ENCODE measurements at places on chromosomes 7 and 10. TPM values are rescaled to one million over a fixed set of nuclear protein-coding genes. Genes with fewer than 3 reads are reported as not detected.

Gene FXYD4
- total RNA-seq, result not detected

Gene C7orf33
- not detected for total RNA-seq

Gene CTBP2
- total RNA-seq, result 35.3 TPM

Gene OGDHL
- 8.3 TPM for total RNA-seq

Gene NPY
- total RNA-seq, result not detected

Gene ALOX5
- 2.5 TPM for total RNA-seq

Gene ACTR1A
- total RNA-seq, result 106 TPM

Gene ERVW-1
- total RNA-seq, result not detected

Gene NAPEPLD
- total RNA-seq, result 7.8 TPM
